ENCODE measurements at places on chromosomes 11 and 22. TPM values are rescaled to one million over a fixed set of nuclear protein-coding genes. Genes with fewer than 3 reads are reported as not detected.

The TTC28 gene
- 14.8 TPM for total RNA-seq

The LBHD1 gene
- total RNA-seq: 2.7 TPM

The USH1C gene
- 0.81 TPM for total RNA-seq

The ASRGL1 gene
- 46.3 TPM for total RNA-seq

The AP2A2 gene
- 36.1 TPM for total RNA-seq

The SLC15A3 gene
- 2.7 TPM for total RNA-seq

The MUC15 gene
- not detected for total RNA-seq

The CNGA4 gene
- 0.67 TPM for total RNA-seq

The NXPE2 gene
- not detected for total RNA-seq
